Cortex of kidney (tissue), 1 donor: ENCODE measurements at places on chromosomes 5 and 9.

GRCh38 chr5:79612667-79613198 is 492 bp downstream of the TENT2 start:
- DNase-seq: no peak

DNA sequence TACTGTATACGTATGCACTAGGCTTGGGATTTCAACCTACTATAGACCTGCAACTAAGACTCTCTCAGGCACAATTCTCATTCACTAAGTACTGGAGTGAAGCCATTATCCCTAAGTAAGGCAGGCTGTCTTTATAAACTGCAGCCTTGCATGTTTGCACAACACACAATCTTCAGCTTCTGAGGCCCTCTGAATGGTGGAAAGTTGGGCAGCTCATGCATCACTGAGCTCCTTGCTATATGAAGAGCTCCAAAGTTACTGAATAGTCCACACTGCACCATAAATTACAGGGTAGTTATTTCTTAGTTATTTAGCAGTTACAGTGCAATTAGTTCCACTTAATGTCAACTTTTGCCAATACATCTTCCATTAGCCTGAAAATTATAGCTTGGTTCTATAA is 384.6 kb downstream of the BRINP1 start:
- no peak for DNase-seq

- no peak for DNase-seq
Observed at GRCh38 chr9:105251733-105252404, 7.4 kb downstream of the SLC44A1 start.

DNA sequence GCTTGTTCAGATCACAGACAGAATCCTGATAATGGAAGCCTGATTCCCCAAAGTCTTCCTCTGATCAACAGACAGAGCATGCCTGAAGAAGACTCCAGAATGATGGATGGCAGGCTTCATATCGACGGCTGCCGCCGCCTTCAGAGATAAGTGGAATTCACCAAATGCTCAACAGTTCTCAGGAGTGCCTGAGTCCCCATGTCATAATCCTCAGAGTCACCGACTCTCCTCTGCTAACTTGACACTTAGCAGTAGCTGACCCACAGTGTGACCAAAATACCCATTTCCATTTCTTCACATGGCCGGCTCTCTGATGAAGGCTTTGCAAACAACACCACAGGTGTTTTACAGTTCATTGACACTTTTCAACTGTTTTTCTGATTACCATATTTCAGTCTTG is 58.7 kb downstream of the PRDM6 start:
- no peak for DNase-seq

- no peak for DNase-seq
Observed at GRCh38 chr5:132487095-132487428, 3.5 kb downstream of the IRF1 start.

DNA sequence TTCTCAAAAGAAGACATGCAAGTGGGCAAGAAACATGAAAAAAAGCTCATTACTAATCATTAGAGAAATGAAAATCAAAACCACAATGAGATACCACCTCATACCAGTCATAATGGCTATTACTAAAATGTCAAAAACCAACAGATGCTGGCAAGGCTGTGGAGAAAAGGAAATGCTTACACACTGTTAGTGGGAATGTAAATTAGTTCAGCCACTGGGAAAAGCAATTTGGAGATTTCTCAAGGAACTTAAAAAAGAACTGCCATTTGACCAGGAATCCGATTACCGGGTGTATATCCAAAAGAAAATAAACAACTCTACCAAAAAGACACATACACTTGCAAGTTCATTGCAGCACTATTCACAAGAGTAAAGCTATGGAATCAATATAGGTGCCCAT is 595.4 kb upstream of the RIOK2 start:
- DNase-seq: no peak

DNA sequence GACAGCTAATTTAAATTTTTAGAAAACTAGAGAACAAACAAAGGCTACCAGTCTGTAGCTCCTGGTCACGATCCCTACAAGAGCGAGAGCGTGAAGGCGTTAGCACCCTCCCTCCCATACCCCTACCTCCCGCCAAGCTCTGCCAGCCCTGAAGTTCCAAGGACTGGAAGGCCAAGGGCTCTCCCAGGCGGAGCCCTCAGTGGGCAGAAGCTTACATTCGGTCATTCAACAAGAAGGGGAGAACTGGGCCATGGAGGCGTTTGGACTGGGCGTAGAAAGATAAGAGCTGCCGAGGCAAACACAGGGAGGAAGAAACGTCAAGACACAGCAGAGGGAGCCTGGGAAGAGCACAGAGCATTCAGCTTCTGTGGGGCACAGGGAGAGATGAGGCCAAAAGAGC is 3.0 kb downstream of the MXD3 start:
- no peak for DNase-seq

DNA sequence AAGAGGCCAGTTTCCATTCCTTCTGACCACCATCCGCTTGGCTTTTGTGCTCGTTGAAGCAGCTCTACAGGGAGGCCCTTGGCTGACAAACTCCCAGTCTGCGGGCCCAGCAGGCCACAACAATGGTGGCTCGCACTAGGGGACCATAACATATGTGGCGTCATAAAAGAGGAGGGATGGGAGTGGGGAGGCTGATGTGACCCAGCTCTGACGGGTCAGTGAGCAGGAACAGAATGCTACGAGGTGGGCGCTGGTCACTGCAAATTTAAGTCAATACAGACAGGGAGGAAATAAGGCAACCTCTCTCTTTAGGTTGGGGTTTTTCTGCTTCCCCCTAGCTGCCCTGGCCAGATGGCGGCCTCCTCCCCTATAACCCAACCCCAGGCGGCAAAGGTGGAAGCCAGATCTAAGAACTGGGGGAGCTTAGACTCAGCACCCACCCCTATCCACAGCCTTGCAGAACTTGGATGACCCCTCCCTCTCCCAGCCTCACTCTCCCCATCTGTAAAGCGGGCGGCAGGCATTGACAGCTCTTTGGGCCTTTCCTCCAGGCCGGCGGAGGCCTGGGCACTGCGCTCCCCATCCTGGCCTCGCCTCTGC is 778 bp downstream of the FRRS1L start:
- DNase-seq: no peak

GRCh38 chr9:30410273-30410672 is 1974.2 kb upstream of the ACO1 start:
- no peak for DNase-seq

DNA sequence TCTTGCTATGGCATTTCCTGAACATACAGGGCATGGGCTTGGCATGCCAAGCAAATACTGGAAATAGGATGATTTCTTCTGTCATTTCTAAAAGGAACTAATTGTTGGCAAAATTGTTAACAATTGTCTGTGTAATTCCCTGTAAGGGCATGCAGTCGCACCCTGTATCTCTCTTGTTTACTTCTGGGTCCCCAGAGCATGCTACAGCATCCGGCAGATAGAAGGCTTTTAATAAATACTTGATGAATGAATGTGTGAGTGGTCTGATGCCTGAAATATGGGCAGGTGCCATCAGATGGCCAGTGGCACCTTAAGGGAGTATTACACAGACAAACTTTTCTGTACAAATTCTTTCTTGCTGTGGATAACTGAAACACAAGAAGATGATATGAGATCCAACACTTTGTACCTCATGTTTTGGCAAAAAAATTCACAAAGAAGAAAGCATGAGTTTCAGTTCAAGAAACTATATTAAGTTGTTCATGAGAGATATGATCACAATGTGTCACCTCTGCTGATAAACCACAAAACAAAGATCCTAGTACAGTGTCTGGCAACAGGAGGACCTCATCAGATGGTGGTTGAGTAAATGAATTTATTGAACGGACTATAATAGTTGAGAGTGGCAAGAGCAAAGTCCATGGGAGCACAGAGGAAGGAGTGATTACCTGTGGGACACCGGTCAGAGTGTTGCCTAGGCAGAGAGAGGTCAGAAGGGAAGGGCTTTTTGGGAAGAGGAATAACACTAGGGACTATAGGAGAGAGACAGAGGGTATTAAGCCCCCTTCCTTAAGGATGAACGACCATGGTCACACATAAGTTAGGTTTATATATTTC is 194.2 kb downstream of the ATP10B start:
- no peak for DNase-seq

DNA sequence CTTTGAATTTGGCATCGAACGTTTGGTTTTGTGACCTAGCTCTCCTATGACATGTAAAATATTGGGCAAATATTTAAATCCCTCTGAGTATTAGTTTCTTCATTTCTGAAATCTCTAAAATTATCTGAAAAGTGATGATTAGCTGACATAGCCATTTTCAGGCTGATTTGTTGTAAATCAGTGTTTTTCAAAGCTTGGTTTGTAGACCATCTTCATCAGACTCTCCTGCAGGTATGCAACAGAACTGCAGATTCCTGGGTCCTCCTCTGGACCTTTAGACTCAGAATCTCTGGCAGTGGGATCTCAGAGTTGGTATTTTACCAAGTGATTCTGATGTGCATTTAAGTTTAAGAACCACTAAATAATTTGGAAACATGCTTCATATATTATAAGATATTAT is 38.9 kb upstream of the NMUR2 start:
- DNase-seq: no peak

- no peak for DNase-seq
Observed at GRCh38 chr5:178366998-178367735, 134.6 kb upstream of the PHYKPL start.

- no peak for DNase-seq
Observed at GRCh38 chr9:130936285-130937117, 2.5 kb downstream of the FIBCD1 start.

GRCh38 chr9:100590481-100590880 is 12.6 kb downstream of the CAVIN4 start:
- no peak for DNase-seq

DNA sequence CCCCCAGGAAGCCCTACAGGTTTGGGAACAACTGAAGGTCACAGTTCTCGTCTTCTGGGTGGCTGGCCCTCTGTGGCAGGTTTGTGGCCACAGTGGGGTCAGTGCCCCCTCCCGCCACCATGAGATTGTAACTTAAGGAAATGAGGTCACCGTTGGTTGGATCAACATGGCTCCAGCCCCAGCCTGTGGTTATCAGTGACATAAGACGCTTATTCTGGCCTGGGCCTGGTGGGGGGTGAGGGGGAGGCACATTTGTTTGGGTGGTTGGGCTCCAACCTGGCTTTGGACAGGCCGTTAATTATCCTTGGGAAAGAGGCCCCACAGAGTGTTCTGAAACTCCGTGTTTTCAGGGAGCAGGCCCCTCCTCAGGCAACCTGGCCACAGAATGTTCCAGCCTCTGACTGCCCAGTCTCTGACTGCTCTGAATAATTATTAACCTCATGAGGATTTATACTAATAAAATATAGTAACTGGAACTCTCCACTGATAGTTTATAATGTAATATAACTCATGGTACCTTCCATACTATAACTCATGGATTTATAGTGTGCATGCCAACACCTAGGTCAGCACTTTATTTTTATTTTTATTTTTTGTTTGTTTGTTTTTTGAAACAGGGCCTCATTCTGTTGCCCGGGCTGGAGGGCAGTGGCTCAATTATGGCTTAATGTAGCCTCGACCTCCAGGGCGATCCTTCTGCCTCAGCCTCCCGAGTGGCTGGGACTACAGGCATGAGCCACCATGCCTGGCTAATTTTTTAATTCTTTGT is 58.0 kb upstream of the RPL26L1 start:
- no peak for DNase-seq
